AML-193 (cell line): ENCODE measurements at places on chromosomes 6 and 20.

- no peak for DNase-seq
These were observed 1.7 kb downstream of the POPDC3 start for GRCh38 chr6:105178110-105178509.

DNA sequence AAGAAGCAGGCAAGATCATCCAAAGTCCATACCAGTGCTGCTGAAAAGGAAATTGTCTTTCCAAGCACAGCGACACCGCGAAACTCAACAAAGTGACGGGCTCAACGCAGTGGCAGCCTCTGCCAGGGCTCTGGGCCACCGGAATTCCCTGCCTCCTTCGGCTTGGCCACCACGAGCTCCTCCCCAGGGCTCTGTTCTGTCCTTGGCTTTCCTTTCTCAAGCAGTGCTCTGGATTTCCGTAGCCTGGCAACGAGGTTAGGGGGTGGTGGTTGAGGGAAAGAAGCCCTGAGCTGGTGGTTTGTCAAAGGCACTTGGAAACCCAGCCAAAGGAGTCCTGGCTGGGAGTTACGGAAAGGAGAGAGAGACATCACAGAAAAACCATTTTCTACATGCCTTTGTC is 31.2 kb downstream of the PRR18 start:
- DNase-seq: no peak

GRCh38 chr6:41644297-41644879 is 6.1 kb downstream of the MDFI start:
- DNase-seq: no peak

- DNase-seq: no peak
These were observed 34.2 kb downstream of the PKIG start for GRCh38 chr20:44616604-44616964.

DNA sequence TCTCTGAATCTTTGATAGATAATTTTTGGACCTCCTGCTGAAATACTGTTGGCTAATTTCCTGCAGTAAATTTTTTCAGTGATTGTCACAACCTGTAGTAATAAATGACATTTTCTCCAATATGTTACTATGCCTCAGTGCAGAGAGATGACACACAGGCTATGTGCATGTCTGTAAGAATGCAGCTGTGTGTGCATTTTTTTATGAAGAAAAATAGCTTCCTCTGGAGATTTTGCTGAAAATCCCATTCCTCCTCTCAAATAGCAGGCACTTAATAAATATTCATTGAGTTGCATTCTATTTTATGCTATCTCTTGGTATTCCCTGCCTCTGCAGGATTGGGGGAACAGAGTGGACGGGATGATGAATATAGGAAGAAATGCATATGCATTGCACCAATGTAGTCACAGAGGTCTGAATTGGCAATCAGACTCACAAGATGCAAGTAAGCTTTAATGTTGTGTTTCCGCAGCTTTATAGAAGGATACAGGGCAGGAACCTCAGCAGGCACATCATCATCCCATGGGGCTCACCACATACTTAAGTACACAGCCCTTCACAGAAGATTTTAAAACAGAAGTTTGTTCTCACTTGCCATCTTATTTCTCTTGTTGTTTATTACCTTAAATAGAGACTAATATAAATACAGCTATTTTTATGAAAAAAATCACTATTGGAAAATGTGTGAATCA is 474.7 kb downstream of the EPM2A start:
- DNase-seq: no peak

DNA sequence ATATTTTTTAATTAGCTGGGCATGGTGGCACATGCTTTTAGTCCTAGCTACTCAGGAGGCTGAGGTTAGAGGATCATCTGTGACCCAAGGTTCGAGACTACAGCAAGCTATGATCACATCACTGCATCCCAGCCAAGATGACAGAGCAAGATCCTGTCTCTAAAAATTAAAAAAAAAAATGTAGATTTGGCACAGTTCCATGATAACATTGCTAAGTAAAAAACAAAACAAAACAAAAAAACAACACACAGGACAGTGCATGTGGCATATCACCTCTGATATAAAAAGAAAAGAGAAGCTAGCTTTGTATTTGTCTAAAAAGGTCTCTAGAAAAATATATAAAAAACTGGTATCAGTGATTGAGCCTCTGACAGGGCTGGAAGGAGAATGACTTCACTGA is 24.6 kb downstream of the RNF24 start:
- no peak for DNase-seq

GRCh38 chr20:53606364-53606985 is 12.8 kb upstream of the ZNF217 start:
- no peak for DNase-seq

DNA sequence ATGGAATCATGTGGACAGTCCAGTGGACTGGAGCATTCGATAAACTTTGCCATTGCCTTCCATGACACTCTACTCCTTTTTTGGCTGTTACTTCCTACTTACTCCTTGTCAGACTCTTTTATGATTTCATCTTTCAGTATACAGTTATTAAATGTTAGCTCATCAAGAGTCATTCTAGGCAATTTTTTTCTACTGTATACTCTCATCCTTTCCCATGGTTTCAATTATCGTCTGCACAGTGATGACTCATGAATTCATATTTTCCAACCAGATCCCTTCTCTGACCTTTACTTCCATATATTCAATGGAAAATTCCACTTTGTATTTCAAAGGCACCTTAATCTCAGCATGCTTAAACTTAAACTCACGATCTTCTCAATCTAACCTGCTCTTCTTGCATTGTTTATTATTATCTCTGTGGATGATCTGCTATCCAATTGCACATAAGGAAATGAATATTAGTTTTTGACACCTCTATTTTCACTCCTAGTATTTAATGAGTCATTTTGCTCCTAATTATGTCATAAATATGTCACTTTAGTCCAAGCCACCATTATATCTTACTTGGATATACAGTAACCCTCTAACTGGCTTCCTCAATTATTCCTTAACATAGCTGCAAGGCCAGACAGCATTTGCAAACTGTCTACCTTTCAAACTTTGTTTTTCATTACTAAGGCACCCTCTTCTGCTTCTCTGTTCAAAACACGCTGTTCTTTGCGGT is 427.5 kb downstream of the PHF3 start:
- DNase-seq: no peak

GRCh38 chr20:41169791-41170351 is 32.5 kb downstream of the PLCG1 start:
- no peak for DNase-seq

- no peak for DNase-seq
These were observed 23.9 kb upstream of the C6orf141 start for GRCh38 chr6:49526598-49526997.

- no peak for DNase-seq
These were observed 23.5 kb downstream of the PTCHD4 start for GRCh38 chr6:48087448-48087847.

- DNase-seq: peak; percentile 52
These were observed 26.7 kb downstream of the IYD start for GRCh38 chr6:150395388-150396009.

DNA sequence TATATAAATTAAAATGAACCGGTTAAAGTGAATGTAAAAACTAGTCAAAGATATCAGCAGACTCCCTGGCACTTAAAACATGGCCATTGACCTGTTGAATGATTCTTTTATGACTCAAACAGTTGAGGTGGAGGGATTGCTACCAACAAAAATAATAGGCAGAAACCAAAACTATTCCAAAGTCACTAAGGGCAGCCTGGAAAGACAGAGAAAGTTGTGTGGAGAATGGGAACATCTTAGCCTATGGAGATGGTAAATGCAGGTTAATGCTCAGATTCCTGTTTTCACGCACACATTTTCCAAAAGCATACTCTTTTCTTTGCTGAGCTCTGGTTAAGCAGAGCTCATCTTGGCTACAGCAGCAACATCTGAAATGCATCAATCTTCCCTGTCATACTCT is 553.5 kb downstream of the HACE1 start:
- no peak for DNase-seq

- no peak for DNase-seq
These were observed 9.6 kb upstream of the PCMTD2 start for GRCh38 chr20:64245746-64246595.

DNA sequence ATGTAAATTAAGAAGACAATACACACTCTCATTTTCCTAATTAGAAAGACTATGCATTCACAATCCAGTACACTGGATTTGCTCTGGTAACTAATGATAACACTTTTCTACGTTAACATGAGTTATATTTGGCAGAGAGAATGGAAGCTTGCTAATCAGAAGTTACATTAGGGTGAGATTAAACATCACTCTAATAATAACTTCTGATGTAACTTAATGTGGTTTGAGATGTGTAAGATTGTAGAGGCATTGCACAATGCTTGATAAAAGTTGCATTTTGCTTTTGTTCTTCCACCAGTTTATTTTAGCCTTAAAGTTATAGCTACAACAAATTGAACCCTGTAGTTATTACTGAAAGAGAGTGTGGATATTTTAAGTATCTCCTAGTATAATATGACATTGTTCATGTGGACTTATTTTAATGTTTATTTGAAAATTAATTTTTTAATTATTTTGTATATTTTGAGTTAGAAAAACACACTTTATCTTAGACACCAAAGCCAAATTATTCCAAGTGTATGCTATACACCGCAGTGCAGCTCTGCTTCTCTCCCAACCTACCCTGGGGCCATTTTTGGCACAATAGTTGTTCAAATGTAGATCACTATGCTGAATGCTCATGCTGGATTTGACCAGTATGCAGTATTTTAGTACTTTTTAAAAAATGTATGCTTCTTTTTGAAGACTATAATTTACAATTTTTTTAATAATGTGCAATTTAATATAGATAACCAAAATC is 143.2 kb downstream of the SLC16A10 start:
- DNase-seq: peak; percentile 81

GRCh38 chr6:136897071-136897470 is 25.0 kb upstream of the SLC35D3 start:
- DNase-seq: no peak

DNA sequence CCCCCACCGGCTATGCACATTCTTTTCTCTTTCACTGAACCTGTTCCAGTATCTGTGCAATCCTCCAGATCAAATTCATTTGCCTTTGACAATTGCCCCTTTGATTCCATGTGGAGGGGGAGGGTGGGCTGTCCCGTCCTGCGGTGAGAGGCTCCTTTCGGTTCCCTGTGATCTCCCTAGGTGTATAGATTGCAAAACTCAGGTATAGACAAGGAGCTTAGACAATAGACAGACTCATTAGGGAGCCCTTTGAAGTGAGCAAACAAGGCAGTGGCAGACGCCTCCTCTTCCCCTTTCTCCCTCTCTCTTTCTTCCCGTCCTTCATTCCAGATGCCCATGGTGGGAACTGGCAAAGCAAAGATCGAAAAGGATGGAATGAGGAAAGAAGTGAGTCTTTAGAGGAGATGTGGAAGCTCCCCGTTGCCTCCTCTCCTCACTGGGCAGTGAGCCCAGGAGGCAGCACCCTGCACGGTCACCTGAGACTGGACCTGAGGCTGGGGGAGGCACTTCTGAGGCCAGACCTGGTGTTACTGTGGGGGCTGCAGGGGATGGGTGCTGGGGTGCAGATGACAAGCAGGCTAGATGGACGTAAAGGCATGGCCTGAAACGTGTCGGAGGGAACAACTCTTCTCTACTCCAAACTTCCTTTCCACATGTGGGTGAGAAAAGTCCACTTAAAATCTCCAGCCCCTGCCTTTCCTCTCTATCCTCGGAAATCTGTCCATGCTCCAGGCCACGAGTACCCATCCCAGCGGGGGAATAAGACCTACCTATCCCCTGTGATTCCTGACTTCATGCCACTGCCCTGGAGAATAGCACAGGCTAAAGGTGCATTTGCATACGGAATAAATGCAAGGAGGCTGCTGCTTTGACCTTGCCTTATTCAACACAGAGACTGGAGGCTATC is 256.6 kb upstream of the FOXQ1 start:
- DNase-seq: no peak

- DNase-seq: no peak
These were observed 72.4 kb downstream of the ATG5 start for GRCh38 chr6:106253172-106253571.

- DNase-seq: no peak
These were observed 93.1 kb upstream of the SOX4 start for GRCh38 chr6:21500314-21501020.

DNA sequence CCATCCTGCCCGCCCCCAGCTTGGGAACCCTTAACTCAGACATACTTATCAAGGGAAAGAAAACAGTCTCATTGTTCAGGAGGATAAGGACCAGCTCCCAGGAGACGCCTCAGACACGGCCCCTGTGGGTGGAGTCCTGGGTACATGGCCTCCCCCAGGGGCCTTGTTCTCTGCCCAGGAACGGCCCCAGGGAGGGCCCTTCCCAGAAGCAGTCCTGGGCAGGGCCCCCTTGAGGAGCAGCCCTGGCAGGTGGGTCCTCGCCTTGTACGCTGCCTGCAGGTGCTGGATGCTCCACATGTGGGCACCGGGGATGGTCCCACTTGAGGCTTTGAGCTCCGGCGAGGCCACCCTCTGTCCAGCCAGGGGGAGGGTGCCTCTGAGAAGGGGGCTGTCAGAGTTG is 4.5 kb upstream of the GATA5 start:
- no peak for DNase-seq

GRCh38 chr6:90384720-90385119 is 88.1 kb upstream of the BACH2 start:
- no peak for DNase-seq

DNA sequence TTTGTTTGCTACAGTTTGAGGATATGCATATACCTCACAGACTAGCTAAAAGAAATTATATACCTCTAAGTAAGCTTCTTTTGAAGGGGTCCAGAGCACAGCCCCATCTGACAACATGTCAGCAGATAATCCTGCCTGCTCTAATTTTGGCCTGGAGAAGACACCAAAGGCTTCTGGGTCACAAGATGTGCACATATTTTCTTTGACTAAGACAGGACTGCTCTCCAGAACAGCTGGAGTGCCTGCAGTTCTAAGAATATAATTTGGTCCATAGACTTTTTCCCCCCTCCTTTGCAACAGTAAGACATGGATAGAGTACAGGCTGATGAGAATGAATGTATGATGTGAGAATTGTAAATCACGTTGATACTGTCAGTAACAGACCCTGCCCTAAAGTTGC is 107.9 kb upstream of the KCNK16 start:
- no peak for DNase-seq

DNA sequence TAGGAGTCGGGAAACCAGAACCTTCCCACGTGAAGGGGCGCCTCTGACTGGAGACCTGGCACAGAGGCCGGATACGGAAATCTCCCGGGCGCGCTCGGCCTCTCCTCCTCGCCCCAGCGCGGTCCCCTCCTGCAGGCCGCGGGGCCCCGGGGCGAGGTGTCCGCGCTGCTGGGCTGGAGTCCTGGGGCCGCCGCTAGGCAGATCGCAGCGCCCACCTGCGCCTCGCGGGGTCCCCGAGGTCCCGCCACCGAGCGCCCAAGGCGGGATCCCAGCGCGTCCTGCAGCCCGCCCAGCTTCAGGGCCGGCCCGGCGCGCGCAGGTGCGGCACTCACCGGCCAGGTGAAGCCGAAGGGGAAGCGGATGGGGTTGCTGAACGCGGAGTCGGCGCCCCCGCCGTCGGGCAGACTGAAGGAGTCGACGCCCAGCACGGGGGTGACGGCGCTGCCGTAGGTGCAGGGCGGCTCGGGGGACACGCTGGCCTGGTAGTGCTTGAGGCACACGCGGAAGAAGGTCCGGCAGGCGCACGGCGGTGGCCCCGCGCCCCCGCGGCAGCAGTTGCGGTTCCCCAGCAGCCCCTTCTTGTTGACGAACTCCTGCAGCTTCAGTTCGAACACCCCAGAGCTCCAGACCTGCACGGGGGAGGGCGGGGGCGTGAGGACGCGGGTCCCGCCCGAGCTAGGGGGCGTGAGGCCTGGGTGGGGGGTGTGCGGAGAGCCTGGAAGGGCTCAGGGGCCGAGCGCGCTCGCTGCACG is 1.5 kb downstream of the DLL1 start:
- no peak for DNase-seq

GRCh38 chr20:48198929-48199451 is 413.7 kb upstream of the SULF2 start:
- no peak for DNase-seq

GRCh38 chr6:52839124-52840055 is 1.2 kb downstream of the GSTA5 start:
- DNase-seq: peak; percentile 16

- no peak for DNase-seq
These were observed 26.8 kb downstream of the ZNF451 start for GRCh38 chr6:57116776-57117175.
